COLO829 (cell line): ENCODE measurements at places on chromosomes 6 and 20.
A peak's percentile ranks its signal among the peaks of the same experiment; 100 is the strongest.

DNA sequence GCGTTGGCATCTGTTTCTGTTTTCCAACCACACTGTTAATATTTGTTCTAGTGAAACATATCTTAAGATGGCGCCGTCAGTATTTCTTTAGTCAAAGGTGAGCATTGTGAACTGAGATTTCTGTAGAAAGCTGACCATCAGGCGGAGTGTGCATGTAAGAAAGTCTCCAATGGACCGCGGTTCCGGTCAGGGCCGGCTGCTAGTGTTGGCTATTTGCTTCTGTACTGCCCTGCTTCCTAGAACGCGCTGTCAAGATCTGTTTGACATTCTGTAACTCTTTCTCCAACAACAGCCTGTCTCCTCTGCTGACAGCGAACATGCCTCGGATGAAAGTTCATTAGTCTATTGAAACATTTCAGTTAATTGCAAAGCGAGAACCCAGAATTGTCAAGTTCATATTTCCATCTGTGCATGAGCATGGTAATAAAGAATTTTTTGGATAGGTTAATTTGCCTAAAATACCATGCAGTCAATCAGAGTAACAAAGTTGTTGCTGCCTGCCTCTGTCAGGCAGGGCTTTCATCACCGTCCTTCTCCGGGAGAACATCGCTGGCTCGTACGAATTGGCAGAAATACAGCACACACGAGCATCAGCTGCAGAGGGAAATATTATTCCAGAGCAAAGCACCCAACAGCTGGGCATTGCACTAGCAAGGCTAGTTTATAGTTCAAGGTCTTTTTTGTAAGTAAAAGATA is 369.1 kb downstream of the CDH4 start:
- no peak for DNase-seq

GRCh38 chr6:6384520-6384919 is 64.1 kb upstream of the F13A1 start:
- DNase-seq = no peak

DNA sequence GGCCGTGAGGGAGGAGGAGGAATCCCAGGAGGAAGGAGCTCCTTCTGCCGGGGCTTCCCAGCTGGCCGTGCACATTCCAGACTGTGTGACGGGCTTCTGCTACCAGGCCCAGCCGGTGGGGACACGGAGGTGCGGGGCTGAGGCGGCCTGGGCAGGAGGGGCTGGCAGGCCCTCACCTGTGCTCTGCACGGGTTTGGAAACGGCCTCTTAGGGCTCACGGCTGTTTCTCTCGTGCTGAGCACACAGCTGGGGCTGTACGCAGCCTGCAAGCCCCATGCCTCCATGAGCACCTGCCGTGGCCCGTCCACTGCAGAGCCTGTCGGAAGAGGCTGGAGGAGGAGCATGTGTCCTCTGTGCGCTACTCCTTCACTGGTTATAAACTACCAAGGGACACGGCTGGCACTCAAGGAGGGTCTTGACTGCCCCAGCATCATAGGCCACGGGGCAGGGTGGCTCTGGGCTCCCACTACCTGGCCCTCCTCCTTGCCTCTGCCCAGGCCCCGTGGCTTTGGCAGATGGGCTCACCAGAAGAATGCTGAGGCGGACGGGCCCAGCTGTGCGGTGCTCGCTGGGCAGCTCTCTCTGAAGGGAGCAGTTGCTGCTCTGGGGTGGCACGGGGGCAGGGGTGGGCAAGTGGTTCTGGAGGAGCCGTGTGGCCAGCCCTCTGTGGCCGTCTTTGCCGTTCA is 15.8 kb downstream of the NPEPL1 start:
- DNase-seq = no peak

DNA sequence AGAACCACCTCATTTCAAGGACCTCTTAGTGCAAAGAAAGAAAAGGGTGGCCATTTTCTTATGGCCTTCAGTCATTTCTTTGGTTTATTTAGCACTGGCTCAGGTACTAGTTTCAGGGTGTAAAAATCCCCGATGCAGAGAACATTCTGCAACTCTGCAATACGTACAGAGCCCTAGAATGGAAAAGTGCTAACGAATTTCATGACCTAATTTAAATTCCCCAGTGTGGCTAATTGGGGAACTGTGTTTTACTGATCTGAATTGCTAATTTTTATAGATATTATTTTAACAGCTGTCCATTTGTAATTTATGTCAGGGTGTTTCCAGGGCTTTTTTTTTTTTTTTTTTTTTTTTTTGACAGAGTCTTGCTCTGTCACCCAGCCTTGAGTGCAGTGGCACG is 160.7 kb downstream of the UST start:
- DNase-seq = no peak

DNA sequence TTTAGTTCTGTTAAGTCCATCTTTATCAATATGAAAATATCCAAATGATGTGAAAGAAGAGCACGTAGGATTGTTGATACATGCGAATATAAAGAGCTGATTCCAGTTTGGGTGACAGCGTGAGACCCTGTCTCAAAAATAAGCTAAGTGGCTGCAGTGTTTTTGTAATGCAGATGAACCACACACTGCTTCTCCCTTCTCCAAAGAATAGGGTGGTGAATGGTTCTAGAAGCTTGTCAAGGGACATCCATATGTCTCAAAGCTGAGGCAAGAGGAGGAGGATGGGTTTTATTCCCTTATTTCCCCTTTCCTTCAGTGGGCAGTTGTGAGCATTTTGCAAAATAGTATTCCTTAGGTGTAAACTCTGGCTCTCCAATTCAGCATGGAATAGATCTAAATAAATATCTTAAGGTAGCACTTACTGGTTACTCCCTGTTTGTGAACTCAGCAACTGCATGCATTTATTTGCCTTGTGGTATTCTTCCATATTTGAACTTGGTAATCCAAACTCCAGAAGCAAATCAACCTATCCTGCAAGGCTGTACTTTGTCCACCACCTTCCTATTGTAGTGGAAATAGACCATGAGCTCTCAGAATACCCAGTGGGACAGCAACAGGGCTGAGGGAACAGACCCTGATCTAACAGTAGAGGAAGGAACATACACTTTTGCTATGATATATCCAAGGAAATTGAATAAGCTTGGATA is 38.0 kb downstream of the XRN2 start:
- DNase-seq = no peak

- no peak for DNase-seq
Observed at GRCh38 chr20:46074006-46074405, 15.8 kb downstream of the NCOA5 start.

- no peak for DNase-seq
Observed at GRCh38 chr6:390914-391558, 516 bp upstream of the IRF4 start.

DNA sequence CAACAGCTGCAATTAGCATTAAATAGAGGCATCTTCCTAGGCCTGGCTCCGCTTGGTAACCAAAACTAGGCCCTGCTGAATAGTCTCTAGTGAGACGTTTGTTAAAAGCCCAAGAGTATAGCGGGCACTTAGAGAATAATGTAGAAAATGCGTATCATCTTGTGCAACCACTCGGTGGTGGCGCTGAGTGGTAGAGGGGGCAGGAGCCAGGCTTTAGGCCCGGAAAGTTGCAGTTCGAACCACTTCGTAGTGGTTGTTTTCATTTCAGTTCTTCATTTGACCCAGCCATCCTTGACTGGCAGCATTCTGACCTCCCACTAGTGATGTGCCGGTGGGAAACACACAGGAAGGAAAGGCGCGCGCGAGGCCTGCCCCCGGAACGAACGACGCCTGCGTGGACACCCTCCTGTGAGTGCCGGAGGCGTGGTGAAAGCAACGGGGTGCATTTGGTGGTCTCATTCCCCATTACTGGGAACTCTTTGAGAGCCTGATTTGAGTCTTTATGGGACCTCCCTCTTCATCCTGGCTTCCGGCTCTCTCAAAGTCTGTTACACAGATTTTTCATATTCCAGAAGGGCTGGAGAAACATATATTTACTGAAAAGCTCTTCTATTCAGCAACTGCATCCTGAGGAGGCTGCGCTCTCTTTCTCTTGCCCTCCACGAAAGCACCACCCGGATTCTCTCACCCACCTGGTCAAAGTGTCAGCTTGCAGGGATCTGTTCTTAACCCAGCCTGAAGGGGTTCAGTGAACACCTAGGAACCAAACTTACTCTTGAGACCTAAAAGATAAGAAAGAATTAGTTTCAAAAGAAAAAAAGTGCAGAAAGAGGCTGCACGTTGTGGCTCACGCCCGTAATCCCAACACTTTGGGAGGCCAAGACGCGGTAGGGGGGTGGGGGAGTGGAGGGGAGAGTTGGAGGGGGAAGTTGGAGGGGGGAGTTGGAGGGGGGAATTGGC is 18.2 kb downstream of the GPX5 start:
- DNase-seq = no peak

GRCh38 chr6:37952027-37952426 is 132.5 kb downstream of the ZFAND3 start:
- no peak for DNase-seq

GRCh38 chr20:59144179-59144830 is 19.3 kb upstream of the ZNF831 start:
- no peak for DNase-seq

GRCh38 chr6:3648724-3649123 is 102.8 kb downstream of the PXDC1 start:
- no peak for DNase-seq

DNA sequence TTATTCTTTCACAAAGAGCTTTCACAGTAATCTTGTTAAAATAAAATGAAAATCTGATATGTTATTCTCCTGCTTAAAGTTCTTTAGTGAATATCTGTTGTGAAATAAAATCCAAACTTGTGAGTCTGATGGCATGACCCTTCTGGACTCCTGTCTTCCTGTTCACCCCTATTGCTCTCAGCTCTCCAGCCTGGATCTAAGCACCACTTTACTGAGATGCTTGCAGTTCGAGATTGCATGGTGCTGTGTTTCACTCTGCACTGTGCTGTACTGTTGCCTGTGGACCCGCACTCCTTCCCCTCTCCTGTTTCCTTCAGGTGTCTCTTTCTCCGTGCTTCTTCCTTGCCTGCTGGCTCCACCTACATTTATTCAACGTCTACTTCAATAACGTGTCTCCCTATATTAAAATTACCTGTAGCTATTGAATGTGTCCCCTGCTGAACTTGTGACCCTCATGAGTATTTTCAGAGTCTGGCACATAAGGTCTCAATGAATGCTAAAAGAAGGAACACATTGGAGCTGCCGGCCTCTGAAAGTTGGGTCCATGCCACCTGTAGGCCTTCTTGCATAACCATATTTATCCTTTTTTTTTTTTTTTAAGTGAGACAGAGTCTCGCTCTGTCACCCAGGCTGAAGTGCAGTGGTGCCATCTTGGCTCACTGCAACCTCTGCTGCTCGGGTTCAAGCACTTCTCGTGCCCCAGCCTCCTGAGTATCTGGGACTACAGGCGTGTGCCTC is 100.1 kb downstream of the ARID1B start:
- DNase-seq = no peak

DNA sequence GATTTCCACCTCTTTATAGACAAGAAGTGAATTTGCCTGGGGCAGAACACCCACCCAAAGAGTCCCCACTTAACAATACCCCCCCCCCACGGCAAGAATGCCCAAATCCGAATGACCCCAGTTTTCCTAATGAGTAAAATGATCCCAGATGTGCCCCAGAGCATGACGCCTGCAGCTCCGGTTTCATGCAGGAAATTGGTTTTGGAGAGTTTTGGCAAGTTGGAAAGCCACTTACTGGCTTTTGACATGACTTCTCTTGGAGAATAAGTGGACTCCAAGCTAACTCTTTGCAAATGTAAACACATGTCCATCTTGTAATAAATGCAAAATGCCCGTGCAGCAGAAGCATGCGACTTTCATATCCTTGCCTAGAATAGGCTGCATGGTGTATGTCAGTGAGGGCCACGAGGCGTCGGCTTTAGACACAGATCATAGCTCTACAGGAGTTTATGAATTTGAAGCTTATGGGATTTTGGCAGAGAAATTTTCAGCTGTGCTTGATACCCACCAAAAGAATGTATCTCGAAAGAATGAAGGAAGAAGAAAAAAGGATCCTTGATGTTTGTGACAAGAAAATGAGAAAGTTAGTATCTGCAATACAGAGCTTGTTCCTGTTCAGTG is 24.2 kb downstream of the EDN3 start:
- DNase-seq = no peak

GRCh38 chr6:165729307-165729936 is 66.4 kb upstream of the PDE10A start:
- peak; percentile 57 for DNase-seq

DNA sequence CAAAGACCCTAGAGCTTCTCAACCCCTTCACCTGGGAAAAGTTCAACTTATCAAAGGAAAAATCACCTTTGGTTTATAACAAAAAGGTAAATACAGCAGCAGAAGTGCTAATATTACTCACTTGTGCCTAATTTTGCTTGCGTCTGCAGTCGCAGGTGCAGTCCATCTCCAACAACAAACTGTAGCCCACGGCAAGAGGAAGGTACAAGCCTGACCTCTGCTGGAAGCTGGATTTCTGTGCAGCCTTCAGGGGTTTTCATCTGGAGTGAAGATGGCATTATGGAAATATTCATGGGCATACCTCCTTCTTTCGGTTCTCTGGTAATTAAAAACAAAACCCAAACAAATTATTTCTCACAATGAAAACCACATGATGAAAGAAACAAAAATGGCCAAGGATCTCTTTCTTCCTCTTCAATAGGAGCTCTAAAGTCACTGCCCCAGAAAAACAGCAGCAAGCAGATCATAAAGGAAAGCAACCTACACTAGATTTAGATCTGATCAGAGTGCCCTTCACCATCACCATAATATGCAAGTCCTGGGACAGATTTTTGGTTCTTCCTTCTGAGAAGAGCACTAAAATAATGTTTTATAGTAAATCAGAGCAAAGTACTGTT is 7.8 kb downstream of the UBE3D start:
- DNase-seq = peak; percentile 48

DNA sequence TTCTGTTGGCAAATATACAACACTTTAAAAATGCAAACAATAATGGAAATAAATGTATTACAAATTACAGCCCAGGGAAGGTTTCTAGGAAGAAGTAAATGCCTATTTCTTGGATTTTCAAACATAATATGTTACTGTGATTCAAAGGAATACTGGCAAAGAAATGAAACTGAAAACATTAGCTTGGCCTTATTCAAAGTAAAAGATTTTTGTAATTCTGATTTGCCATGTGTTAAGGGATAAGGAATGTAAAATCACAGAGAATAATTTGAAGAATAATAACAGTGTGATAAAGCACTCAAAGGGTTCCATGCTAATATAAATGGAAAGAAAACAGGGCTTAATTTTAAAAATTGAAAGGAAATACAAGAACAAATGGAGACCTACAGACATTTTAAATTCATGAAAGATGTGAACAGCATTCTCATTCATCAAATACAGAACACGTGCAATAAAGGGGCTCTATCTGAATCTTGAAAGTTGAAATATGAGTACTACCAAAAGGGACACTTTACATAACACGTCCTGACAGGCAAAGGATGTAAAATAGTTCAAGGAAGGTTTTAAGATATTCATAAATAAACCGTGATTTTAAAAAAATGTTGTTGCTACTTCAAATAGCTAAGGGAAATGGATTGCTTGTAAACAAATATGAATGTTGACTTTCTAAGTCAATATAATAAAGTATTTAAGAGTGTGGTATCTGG is 138.1 kb downstream of the RFPL4B start:
- DNase-seq = no peak

DNA sequence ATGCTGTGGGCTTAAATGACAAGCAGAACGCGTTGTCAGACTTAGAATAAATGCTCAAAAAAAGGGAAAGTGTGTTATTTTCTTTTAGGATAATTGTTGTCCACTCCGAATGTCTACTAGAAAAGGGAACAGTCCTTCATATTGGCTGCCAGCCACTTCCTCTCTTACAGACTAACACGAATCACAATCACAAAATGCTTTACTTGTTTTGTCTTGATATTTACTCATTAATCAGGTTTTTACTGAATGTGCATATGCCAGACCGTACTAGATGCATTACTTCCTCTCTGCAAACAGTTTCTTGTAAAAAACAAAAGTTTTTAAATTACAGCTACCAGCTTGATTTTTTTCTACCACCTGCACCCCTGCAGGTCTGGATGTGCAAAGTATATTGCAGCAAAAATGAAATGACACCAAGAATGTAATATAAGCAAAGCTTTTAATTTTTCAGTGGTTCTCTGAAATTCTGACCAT is 821 bp downstream of the DHX35 start:
- DNase-seq = no peak
